GM23248 (cell line): ENCODE measurements at places on chromosomes 1 and 21. TPM values are rescaled to one million over a fixed set of nuclear protein-coding genes. Genes with fewer than 3 reads are reported as not detected.

GRCh38 chr1:210688512-210689234 is 360.0 kb downstream of the HHAT start:
- H3K4me1 ChIP-seq, result no peaks in the 10 kb centered on the region
- H3K27me3 ChIP-seq, result no peaks in the 10 kb centered on the region
- H3K36me3 ChIP-seq, result no peaks in the 10 kb centered on the region
- H3K27ac ChIP-seq, result no peak overlapping the region
- H3K4me3 ChIP-seq, result no peak overlapping the region

Gene IL12RB2
- total RNA-seq, result not detected in 2 replicates

DNA sequence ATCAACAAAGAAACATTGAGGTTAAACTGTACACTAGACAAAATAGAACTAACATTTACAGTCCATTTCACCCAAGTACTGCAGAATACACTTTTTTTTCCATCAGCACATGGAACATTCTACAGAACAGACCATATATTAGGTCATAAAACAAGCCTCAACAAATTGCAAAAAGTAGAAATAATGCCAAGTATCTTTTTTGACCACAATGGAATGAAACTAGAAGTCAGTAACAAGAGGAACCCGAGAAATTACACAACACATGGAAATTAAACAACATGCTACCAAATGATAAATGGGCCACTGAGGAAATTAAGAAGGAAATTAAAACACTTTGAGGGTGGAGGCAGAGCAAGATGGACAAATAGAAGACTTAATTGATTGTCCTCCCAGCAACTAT is 8.4 kb upstream of the C1orf185 start:
- no peaks in the 10 kb centered on the region for H3K4me1 ChIP-seq
- H3K36me3 ChIP-seq, result no peaks in the 10 kb centered on the region
- peak; percentile 44 for DNase-seq
- peaks cover 7% of the 10 kb centered on the region for H3K27me3 ChIP-seq
- H3K4me3 ChIP-seq, result no peak overlapping the region

Gene INAVA
- not detected in 2 replicates for total RNA-seq

Gene SPRR2D
- not detected in 2 replicates for total RNA-seq

DNA sequence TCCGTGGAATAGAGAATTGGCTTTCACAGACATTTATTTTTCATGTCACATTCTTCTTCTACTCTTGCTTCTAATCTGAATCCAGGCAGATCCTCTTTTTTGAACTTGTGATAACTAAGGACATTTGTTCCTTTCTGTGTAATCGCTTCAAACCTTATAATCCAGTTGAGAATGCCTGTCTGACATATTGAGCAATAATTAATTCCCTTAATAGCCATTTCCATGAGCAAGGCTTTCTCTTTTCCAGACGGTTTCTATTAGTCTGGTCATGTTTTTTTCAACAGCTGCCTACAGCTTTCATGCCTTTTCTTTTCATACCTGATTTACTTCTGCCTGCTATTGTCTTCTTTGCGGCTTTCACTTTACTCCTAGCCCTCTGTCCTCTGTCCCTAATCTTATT is 163.4 kb downstream of the CYYR1 start:
- DNase-seq, result peak; percentile 29
- no peak overlapping the region for H3K4me3 ChIP-seq

DNA sequence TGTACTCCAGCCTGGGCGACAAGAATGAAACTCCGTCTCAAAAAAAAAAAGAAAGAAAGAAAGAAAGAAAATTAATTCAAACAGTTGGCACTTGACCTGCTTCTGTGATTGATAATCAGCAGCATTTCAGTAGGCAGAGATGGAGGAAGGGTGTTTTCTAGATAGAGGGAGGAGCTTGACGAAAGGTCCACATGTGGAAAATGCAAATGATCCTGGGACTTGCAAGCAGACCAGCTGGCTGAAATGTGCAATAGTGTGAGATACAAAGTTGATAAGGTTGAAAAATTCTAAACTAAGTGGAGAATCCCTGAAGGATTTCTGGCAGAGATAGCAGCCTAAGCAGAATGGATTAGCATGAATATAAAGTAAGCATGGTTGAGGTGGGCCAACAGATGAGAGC is 4.2 kb downstream of the ELAPOR1 start:
- no peaks in the 10 kb centered on the region for H3K36me3 ChIP-seq
- no peak overlapping the region for H3K4me3 ChIP-seq
- no peak for DNase-seq
- H3K4me1 ChIP-seq, result no peaks in the 10 kb centered on the region
- H3K27me3 ChIP-seq, result no peaks in the 10 kb centered on the region
- no peak overlapping the region for H3K27ac ChIP-seq

Gene MRPL24
- 49.2 and 55.7 TPM in 2 replicates for total RNA-seq

Gene OR2T33
- not detected in 2 replicates for total RNA-seq

Gene DMAP1
- total RNA-seq, result 9.6 and 16.0 TPM in 2 replicates

Gene S100A4
- 236 and 249 TPM in 2 replicates for total RNA-seq

Gene DNASE2B
- total RNA-seq, result not detected in 2 replicates

Gene FCRL5
- not detected in 2 replicates for total RNA-seq

DNA sequence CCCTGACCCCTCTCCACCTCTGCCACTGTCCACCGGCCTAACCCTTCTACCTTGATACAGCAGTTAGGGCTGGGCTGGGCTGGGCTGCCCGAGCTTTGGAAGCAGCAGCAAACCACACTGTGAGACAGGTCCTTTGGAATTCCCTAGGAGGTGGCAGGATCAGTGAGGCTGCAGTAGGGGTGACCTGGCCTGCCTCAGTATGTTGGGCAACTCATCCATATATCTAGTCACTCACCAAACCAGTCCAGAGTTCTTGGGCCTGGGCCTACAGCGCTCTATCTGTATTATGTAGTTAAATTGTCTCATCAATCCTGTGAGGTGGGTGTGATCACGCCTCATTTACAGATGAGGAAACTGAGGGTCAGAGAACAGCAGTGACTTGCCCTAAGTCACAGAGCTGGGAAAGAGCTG is 13.3 kb upstream of the SYNC start:
- H3K36me3 ChIP-seq, result no peaks in the 10 kb centered on the region
- no peak overlapping the region for H3K27ac ChIP-seq
- no peaks in the 10 kb centered on the region for H3K27me3 ChIP-seq
- H3K4me3 ChIP-seq, result no peak overlapping the region

Gene GBP6
- total RNA-seq, result not detected in 2 replicates

DNA sequence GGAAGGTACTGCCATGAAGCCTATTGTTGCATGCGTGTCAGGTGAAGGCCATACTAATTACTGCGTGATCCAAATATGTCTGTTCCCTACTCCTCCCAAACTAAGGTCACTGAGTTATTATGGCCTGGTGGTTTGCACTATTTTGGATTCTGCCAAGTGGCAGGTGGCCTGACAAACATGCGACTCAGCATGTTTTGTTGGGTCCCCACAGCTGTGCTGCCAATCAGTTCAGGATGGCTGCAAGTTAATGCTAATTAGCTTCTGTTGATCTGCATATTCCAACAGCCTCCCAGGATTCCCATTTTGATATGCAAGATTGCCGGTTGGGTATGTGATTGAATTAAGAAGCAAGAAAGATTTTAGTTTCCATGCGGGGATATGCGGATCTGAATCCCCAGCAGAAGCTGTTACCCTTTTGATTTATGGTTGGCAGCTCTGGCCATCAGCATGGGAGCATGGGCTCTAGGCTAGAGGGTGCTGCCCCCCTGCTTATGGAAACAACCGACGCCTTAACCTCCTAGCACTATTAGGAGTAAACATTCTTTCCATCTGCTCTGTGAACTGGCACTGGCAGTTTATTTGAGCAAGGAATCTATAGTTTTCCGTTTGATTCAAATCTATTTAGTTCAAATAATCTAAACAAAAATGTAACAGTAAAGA is 429.8 kb upstream of the C1orf87 start:
- no peak for DNase-seq
- H3K4me1 ChIP-seq, result no peaks in the 10 kb centered on the region
- no peaks in the 10 kb centered on the region for H3K27me3 ChIP-seq
- no peak overlapping the region for H3K27ac ChIP-seq
- H3K4me3 ChIP-seq, result no peak overlapping the region

- H3K27me3 ChIP-seq, result no peaks in the 10 kb centered on the region
- H3K4me3 ChIP-seq, result peak overlapping the region; percentile 85
- H3K27ac ChIP-seq, result peak overlapping the region; percentile 92; the same call in 1 of the 2 replicates
- DNase-seq, result no peak
Observed at GRCh38 chr1:96721053-96721415, 550 bp upstream of the PTBP2 start.

DNA sequence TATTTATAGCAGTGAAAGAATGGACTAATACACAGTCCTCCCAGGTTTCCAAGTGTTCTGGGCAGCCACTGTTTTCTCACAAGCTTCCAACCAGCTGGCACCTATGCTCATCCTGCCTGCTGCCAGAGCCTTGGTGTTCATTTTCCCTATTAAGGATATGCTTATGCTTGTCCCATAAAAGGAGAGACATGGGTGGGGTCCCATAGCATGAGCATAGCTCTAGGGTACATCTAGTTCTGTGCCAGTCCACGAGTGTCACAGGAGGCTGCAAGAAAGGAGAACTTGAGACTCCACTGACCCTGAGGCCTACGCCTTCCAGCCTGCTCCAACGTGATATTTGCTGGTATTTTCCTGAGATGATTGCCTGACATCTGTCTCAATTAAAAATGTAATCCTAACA is 192.4 kb upstream of the PTGFR start:
- no peaks in the 10 kb centered on the region for H3K27me3 ChIP-seq
- DNase-seq, result no peak
- no peak overlapping the region for H3K4me3 ChIP-seq
- no peak overlapping the region for H3K27ac ChIP-seq
- H3K4me1 ChIP-seq, result peaks cover 4% of the 10 kb centered on the region
- no peaks in the 10 kb centered on the region for H3K36me3 ChIP-seq

- H3K27ac ChIP-seq, result no peak overlapping the region
- no peaks in the 10 kb centered on the region for H3K36me3 ChIP-seq
- no peaks in the 10 kb centered on the region for H3K4me1 ChIP-seq
- H3K4me3 ChIP-seq, result no peak overlapping the region
- peak; percentile 31 for DNase-seq
- H3K27me3 ChIP-seq, result no peaks in the 10 kb centered on the region; the same call in 1 of the 2 replicates
Observed at GRCh38 chr1:175158170-175158591, 34.4 kb downstream of the KIAA0040 start.

Gene ZNF683
- total RNA-seq, result not detected in 2 replicates

Gene JAM2
- total RNA-seq, result 0.13 and 1.9 TPM in 2 replicates

- no peaks in the 10 kb centered on the region for H3K36me3 ChIP-seq
- peaks cover 9% of the 10 kb centered on the region; the same call in 1 of the 2 replicates for H3K27me3 ChIP-seq
- DNase-seq, result no peak
Observed at GRCh38 chr1:50110151-50110550, 1.4 kb downstream of the ELAVL4 start.

Gene FMO1
- total RNA-seq, result not detected in 2 replicates

Gene NPPB
- total RNA-seq, result not detected in 2 replicates

DNA sequence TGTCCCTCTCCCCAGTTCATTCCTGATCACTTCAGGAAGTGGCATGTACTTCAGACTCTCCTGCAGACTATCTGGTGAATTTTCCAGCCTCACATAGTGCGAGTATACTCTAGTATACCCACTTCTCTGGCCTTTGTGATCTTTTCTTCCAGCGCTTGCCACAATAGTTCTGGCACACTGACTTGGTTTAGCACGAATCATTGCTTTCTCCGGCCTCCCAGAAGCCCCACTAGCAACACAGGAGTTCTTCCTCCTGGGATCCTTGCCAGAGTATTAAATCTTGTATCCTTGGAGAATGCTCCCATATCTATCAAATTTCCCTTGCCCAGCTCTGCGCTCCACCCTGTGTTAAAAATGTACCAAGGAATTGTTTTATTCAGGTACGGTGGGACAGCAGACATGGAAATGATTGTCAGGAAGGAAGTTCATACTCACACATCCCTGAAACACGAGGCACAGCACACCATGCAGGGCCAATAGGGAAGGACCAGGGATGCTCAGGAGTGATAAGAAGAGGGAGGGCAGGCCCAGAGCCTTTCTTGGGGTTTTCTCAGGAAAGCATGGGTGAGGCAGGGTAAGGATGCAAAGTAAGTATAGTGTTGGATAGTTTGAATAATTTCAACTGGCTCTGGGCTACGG is 136.7 kb downstream of the ADSS2 start:
- H3K4me1 ChIP-seq, result peaks cover 9% of the 10 kb centered on the region
- DNase-seq, result peak; percentile 10
- H3K4me3 ChIP-seq, result no peak overlapping the region
- H3K27me3 ChIP-seq, result no peaks in the 10 kb centered on the region
- no peaks in the 10 kb centered on the region for H3K36me3 ChIP-seq

GRCh38 chr1:163737261-163737660 is 415.5 kb downstream of the NUF2 start:
- H3K4me3 ChIP-seq, result no peak overlapping the region
- H3K27me3 ChIP-seq, result no peaks in the 10 kb centered on the region
- DNase-seq, result no peak
- peaks cover 23% of the 10 kb centered on the region for H3K4me1 ChIP-seq
- H3K36me3 ChIP-seq, result no peaks in the 10 kb centered on the region
